ENCODE measurements at places on chromosomes 13 and 19. TPM values are rescaled to one million over a fixed set of nuclear protein-coding genes. Genes with fewer than 3 reads are reported as not detected.

DNA sequence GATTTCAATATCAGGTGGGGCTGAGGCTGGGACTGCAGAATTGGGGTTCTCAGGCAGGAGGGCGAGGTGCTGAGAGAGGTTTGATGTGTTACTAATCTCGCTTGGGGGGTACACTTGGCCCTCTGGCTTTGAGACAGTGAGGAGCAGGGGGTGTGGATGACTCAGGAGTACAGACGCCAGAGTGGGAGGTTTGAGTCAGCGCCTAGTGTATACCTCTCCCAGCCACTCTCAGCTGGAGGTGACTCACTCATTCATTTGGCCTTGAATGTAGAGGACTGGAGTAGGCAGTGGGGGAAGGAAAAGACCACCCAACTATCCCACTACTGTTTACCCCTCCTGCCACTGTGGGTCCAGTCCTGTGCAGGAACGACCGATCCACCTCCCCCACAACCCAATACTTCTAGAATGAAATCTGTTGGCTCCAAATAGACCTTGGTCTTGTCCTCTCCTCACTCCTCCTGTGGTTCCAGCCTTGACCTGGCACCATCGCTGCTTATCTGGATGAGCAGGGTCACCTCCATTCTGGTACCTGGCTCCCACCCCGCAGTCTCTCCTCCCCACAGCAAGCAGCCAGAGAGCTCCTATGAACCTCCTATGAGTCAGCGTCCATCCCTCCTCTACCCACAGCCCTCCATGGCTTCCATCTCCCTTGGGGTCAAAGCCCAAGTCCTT lies 20.1 kb upstream of the ZNRF4 start:
- no peak overlapping the region for H3K27ac ChIP-seq
- peaks cover 7% of the 10 kb centered on the region for H3K27me3 ChIP-seq
- no peak for DNase-seq

Gene BCL3
- total RNA-seq = 135 TPM

GRCh38 chr19:2242092-2242537 lies 5.5 kb downstream of the SF3A2 start:
- no peak overlapping the region for H3K4me3 ChIP-seq
- H3K36me3 ChIP-seq = peaks cover 70% of the 10 kb centered on the region
- no peak for DNase-seq
- peaks cover 35% of the 10 kb centered on the region for H3K4me1 ChIP-seq

Gene DKKL1
- total RNA-seq = 1.2 TPM

Gene P2RY11
- 27.1 TPM for total RNA-seq

DNA sequence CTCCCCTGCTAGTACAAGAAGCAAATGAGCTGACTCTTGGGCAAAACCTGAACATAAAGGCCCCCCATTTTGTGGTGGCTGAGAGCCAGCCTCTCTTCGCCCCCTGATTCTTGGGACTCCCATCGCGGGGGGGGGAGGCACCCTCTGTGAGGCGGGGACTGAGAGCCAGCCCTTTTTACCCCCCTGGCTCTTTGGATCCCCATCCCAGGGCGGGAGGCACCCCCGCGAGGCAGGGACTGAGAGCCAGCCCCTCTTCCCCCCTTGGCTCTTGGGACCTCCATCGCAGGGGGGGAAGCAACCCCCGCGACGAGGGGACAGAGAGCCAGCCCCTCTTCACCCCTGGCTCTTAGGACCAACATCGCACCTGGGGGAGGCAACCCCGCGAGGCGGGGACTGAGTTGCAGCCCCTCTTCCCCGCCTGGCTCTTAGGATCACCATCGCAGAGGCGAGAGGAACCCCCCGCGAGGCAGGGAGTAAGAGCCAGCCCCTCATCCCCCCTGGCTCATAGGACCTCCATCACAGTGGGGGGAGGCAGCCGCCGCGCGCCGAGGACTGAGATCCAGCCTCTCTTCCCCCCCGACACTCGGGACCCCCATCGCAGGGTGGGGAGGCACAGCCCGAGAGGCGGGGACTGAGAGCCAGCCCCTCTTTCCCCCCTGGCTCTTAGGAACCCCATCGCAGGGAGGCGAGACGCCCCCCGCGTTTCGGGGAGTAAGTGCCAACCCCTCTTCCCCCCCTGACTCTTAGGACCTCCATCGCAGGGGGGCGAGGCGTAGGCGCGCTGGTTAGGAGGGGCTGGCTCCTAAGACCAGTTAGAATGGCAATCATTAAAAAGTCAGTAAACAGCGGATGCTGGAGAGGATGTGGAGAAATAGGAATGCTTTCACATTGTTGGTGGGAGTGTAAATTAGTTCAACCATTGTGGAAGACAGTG lies 2428.4 kb upstream of the PCDH20 start:
- H3K4me1 ChIP-seq = no peaks in the 10 kb centered on the region
- no peak overlapping the region for H3K27ac ChIP-seq
- H3K36me3 ChIP-seq = no peaks in the 10 kb centered on the region
- DNase-seq = no peak

Gene ALOX5AP
- 72.3 TPM for total RNA-seq

DNA sequence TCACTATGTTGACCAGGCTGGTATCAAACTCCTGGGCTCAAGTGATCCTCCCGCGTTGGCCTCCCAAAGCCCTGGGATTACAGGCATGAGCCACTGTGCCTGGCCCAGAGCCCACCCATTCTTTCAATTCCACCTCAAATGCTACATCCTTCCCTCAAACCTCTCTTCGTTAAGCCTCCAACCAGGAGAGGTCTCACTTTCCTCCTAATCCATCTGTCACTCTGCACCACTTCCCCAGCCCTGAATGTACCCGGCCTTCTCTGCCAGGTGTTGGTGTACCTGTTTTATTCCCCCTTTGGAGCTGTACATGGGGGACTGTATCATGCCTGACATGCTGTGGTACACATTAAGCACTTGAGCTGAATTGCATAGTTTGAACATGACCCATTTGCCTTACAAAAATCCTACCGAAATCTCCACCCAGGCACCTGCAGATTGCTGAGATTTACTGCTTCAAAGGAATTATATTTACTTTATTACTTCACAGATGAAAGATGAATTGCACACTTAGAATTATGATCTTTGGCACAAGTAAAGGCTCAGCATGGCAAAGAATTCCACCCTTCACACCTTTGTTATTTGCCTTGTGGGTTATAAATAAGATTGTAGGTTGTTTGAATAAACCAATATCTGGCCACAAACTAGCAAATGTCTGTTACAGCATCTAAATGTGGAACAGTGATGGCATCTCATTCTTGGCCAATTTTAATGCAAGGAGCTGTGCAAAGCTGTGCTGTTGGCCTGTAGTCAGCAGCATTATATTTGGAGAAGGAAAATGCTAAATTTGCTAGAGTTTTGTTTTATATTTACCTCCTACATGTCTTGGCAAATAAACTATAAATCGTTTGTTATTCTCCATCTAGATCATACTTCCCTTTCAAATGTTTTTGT lies 15.6 kb upstream of the WASF3 start:
- no peaks in the 10 kb centered on the region for H3K27me3 ChIP-seq
- no peaks in the 10 kb centered on the region for H3K36me3 ChIP-seq
- H3K4me1 ChIP-seq = no peaks in the 10 kb centered on the region
- no peak overlapping the region for H3K27ac ChIP-seq

DNA sequence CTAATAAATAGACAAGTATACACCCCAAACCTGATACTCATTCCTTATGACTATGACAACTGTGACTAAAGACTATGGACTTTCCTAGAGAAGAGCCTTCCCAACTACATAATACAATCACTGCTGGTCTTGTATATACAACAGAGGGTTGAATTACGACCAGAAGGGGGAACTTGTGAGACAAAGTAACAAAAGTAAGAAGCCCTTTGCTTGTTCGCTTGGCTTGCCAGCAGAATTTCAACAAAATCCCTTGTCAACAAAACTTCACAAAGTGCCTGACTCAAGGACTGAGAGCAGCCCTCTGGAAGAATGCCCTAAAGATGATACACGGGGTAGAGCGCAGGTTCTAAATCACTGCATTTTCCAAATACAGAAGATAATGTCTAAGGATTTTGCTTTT lies 99.4 kb downstream of the WASF3 start:
- no peaks in the 10 kb centered on the region for H3K36me3 ChIP-seq
- H3K27ac ChIP-seq = no peak overlapping the region
- H3K27me3 ChIP-seq = no peaks in the 10 kb centered on the region
- H3K4me3 ChIP-seq = no peak overlapping the region
- H3K4me1 ChIP-seq = no peaks in the 10 kb centered on the region
- no peak for DNase-seq

- H3K4me3 ChIP-seq = no peak overlapping the region
- DNase-seq = no peak
- H3K4me1 ChIP-seq = no peaks in the 10 kb centered on the region
- no peaks in the 10 kb centered on the region for H3K36me3 ChIP-seq
These were observed 13.3 kb downstream of the FAM216B start for GRCh38 chr13:42794577-42795275.

- no peak overlapping the region for H3K4me3 ChIP-seq
- H3K4me1 ChIP-seq = no peaks in the 10 kb centered on the region
- no peak overlapping the region for H3K27ac ChIP-seq
- no peaks in the 10 kb centered on the region for H3K27me3 ChIP-seq
These were observed 334.0 kb downstream of the DIAPH3 start for GRCh38 chr13:59829690-59830089.

GRCh38 chr19:32566246-32566830 lies 14.7 kb upstream of the PDCD5 start:
- peaks cover 3% of the 10 kb centered on the region for H3K27me3 ChIP-seq
- no peak overlapping the region for H3K4me3 ChIP-seq
- H3K36me3 ChIP-seq = no peaks in the 10 kb centered on the region
- no peaks in the 10 kb centered on the region for H3K4me1 ChIP-seq

DNA sequence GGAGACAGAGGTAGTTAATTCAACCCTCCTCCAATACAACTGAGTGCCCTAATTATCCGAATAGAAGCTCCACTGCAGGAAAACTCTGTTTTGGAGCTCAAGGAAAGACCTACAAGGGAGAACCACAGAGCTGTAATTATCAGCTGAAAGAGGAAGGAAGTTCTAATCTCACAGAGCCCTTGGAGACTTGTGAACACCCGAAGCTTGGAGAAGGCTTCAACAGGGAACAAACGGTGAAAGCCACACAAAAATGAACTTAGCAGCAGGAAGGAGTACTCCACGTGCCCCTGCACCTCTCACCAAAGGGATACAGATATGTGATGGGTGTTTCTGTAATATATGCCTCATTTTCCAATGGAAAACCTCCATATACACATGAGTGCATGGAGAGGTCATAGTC lies 61.1 kb downstream of the IRS2 start:
- H3K36me3 ChIP-seq = no peaks in the 10 kb centered on the region
- no peak for DNase-seq
- H3K4me3 ChIP-seq = no peak overlapping the region
- H3K27me3 ChIP-seq = no peaks in the 10 kb centered on the region
- H3K4me1 ChIP-seq = no peaks in the 10 kb centered on the region
- no peak overlapping the region for H3K27ac ChIP-seq

Gene PINLYP
- total RNA-seq = 2.9 TPM

- no peak for DNase-seq
- no peaks in the 10 kb centered on the region for H3K27me3 ChIP-seq
- no peaks in the 10 kb centered on the region for H3K36me3 ChIP-seq
- no peak overlapping the region for H3K27ac ChIP-seq
- H3K4me1 ChIP-seq = no peaks in the 10 kb centered on the region
- H3K4me3 ChIP-seq = no peak overlapping the region
These were observed 221.1 kb upstream of the TMTC4 start for GRCh38 chr13:100895651-100896050.

Gene TSHZ3
- total RNA-seq = 0.15 TPM

Gene DNAJC15
- 13.5 TPM for total RNA-seq

- H3K36me3 ChIP-seq = no peaks in the 10 kb centered on the region
- no peaks in the 10 kb centered on the region for H3K27me3 ChIP-seq
- no peaks in the 10 kb centered on the region for H3K4me1 ChIP-seq
- no peak overlapping the region for H3K4me3 ChIP-seq
- no peak overlapping the region for H3K27ac ChIP-seq
These were observed 279.5 kb downstream of the POU4F1 start for GRCh38 chr13:78323848-78324247.

GRCh38 chr19:38134540-38135149 lies 89.4 kb downstream of the DPF1 start:
- peak; percentile 64 for DNase-seq
- no peak overlapping the region for H3K4me3 ChIP-seq
- no peak overlapping the region for H3K27ac ChIP-seq
- H3K36me3 ChIP-seq = no peaks in the 10 kb centered on the region

DNA sequence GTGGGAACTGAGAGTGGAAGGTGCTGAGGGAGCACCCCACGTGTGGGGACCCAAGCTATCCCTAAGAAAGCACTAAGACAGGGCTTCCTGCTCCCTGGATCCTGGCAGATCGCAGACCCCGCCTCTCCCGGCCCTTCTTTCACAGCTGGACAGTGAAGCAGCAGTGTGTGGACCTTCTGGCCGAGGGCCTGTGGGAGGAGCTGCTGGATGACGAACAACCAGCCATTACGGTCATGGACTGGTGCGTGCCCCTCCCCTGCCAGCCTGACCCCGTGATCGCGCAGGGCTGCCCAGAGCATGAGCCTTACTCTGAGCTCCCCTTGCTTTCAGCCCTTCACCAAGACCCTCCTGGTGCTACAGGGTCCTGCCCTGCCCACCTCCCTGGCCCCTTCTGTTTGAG lies 2.3 kb downstream of the NCCRP1 start:
- H3K27me3 ChIP-seq = no peaks in the 10 kb centered on the region
- DNase-seq = no peak
- H3K4me3 ChIP-seq = no peak overlapping the region

Gene SPART
- total RNA-seq = 20.8 TPM

DNA sequence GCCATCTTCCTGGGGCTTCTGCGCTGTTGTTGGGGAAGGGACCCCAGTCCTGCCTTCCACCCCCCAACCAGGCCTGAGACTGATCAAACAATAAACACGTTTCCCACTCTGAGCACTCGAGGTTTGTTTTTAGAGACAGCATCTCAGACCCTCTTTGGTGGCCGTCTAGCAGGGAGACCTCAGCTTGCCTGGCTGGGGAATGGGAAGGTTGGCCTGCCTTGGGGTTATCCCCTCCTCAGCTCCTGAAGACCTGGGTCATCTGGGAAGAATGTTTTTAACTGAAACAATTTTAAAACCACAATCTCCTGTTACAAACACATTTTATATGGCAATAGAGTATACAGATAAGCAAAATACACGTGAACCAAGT lies 2.0 kb downstream of the ZNF581 start:
- peaks cover 67% of the 10 kb centered on the region for H3K4me1 ChIP-seq
- H3K27me3 ChIP-seq = no peaks in the 10 kb centered on the region
- H3K27ac ChIP-seq = peak overlapping the region; percentile 24
- H3K4me3 ChIP-seq = no peak overlapping the region

GRCh38 chr19:40693150-40693788 lies 2.8 kb upstream of the NUMBL start:
- H3K36me3 ChIP-seq = peaks cover 14% of the 10 kb centered on the region
- no peak overlapping the region for H3K4me3 ChIP-seq
- no peak overlapping the region for H3K27ac ChIP-seq
- H3K4me1 ChIP-seq = peaks cover 26% of the 10 kb centered on the region
- H3K27me3 ChIP-seq = no peaks in the 10 kb centered on the region
- DNase-seq = no peak

DNA sequence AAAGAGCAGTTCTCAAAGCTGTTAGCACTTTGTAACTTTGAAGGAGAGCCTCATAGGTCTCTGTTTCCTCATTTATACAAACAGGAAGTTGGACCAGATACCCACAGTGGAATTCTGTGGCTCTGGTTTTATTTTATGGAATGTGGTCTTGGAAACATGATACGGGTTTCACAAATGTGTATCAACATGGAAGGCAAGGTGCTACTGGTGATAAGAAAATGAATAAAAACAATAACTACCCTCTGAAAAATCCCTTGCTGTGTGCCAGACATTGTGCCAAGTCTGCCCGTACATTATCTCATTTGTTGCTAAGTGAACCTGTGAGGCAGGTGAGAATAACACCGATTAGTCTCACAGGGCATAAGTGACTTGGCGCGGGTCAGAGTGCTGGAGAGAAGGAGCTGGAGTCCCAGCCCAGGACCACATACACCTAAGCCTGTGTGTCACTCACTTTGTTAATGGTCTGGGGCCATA lies 45.0 kb upstream of the RNF113B start:
- H3K4me1 ChIP-seq = no peaks in the 10 kb centered on the region
- H3K4me3 ChIP-seq = no peak overlapping the region
- H3K36me3 ChIP-seq = no peaks in the 10 kb centered on the region
- DNase-seq = no peak

Gene NLRP5
- total RNA-seq = not detected
